CD4-positive, alpha-beta T cell treated with Interleukin-4 for 1 hour (primary cell): ENCODE measurements at places on chromosomes 2 and 18.
A peak's percentile ranks its signal among the peaks of the same experiment; 100 is the strongest.

DNA sequence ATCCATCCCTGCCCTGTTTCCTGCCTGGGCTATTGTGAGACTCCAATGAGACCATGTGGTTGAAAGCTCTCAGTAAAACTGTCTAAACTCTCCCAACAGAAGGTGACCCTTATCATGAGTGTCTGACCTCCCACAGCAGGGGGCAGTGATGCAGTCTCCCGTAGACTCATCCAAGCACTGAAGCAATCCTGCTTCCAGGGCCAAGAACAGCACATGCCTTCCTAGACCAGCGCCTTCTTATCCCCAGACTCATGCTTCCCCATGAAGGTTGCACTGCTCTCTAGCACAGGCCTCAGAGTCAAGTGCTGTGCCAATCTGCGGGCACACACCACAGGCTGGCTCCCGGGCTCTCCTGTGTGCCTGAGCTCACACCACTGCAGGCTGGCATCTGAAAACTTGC, 112.3 kb downstream of the TNS1 start:
- DNase-seq: no peak

DNA sequence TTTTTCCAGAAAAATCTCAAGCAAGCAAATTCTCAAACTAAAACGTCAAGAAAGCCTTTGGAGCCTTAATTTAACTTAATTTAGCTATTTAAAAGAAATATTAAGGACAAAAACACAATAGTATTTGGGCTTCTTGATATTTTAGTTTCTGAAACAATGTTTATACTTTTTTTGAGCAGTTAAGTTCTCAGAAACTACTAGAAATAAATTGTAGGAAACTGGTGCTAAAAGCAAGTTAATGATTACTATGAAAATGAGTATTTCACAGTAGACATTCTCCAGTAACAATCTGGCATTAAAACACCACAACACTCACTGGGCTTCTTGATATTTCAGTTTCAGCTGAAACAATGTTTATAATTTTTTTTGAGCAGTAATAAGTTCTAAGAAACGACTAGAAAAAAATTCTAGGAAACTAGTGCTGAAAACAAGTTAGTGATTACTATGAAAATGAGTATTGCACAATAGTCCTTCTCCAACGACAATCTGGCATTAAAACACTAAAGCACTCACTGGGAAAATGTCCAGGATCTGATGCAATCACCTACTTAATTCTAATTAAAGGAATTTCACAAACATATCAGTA, 45.1 kb downstream of the TRAK2 start:
- DNase-seq: no peak

GRCh38 chr2:121860758-121861227, 105.3 kb downstream of the TSN start:
- DNase-seq: no peak

DNA sequence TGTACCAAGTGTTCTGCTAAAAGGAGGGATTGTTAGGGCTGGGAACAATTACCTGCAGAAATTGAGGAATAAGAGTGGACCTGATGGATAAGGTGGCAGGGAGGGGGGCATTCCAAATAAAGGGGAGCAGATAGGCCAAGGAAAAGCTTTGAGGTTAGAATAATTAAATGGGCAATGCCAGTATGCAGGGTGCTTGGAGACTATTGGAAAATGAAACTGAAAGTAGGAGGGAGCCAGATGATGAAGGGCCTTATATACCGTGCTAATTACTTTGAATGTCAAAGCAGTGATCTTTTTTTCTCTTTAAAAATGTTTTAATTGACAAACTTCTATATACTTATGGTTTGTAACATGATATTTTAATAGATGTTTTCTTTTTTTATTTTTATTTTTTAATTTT, 42.9 kb downstream of the MMADHC start:
- peak; percentile 35 for DNase-seq

GRCh38 chr2:191571163-191571769, 106.7 kb upstream of the NABP1 start:
- peak; percentile 35 for DNase-seq

DNA sequence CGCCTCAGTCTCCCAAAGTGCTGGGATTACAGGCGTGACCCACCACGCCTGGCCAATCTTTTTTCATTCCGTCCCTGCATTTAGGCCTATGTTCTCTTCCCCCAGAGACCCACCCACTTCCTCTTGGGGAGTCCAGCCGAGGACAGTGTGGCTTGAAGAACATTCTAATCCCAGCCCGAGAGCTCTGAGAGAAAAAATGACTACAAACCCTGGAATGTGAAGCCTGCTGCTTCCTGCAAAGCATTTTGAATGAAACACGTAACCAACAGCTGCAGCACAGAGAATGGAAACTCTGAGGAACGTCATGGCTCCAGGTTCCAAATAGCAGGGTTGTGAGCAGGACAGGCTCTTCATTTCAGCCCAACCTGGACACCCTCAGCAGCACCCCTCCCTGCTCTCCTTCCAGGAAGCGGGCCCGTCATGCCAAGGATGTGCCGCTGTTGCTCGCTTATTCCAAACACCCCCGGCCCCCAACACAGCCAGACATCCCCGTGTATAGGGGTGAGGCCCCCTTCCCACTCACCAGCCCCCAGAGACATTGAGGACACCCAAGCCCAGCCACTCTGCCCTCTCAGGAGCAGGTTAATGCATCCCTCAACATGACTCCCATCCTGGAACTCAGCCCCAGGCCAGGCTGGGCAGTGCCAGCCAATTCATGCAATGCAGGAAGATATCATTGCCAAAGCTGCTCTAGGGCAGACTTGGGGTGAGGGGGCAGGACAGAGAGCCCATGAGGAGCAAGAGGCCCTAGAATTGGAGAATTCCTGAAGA, 139.8 kb downstream of the ZFP36L2 start:
- DNase-seq: no peak

- no peak for DNase-seq
Measured at GRCh38 chr2:42967959-42968674, 175.7 kb upstream of the HAAO start.

GRCh38 chr18:41818381-41819355, 136.4 kb upstream of the PIK3C3 start:
- no peak for DNase-seq

DNA sequence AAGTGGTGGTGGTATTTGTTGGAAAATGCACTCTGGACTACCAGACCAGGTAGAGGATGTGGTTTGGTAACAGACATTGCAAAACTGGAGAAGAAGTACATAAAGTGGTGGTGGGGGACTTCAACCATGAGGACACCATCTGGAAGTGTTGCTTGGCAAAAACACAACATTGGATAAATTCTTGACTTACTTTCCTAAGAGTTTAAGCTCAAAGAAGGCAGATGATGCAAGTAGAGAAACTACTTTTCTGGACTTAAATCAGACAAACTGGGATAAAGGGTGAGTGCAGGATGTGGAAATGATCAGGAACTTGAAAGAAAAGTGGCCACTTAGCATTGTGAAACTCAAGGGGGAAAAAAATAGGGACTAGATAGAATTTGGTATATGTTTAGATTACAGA, 487.4 kb downstream of the ZEB2 start:
- no peak for DNase-seq

DNA sequence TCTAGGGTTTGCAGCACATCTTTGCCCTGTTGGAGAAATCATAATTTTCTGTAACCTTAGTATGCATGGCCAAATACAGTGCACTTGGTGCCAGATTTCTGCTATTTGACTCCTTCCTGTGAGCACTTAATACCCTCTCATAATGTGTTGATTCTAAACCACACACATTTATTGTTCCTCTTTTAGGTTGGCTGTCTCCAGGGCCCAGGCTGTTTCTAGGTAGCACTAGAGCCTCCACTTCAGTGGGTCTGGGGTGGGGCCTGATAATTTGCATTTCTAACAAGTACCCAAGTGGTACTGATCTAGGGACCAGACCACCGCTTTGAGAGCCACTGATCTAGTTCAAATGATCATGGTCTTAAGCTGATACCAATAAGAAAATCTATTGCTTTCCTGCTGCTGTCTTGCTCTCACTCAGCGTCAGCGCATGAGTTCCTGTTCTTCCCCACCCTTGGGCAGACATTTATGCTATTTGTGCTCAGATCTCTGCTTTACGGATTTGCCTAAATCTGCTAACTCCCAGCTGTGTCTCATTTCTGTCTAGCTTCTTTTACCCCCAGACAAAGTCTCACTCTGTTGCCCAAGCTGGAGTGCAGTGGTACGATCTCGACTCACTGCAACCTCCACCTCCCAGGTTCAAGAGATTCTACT, 7.4 kb downstream of the PTRHD1 start:
- DNase-seq: peak; percentile 54

- no peak for DNase-seq
Measured at GRCh38 chr18:43952398-43952797, 675.1 kb upstream of the SYT4 start.

DNA sequence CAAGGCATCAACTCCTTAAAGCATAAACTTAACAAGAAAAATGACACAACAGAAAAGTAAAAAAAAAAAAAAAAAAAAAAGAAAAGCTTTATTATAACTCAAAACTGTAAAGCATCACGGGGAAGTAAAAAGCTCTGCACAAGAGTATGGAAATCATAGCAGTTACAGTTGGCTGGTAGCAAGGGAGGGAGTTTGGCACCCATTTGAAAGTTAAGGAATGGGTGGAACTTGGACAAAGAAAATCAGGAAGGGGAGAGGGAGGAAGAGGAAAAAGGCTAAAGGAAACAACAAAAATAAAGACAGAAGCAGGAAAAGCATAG, 8.6 kb downstream of the KLF7 start:
- no peak for DNase-seq

DNA sequence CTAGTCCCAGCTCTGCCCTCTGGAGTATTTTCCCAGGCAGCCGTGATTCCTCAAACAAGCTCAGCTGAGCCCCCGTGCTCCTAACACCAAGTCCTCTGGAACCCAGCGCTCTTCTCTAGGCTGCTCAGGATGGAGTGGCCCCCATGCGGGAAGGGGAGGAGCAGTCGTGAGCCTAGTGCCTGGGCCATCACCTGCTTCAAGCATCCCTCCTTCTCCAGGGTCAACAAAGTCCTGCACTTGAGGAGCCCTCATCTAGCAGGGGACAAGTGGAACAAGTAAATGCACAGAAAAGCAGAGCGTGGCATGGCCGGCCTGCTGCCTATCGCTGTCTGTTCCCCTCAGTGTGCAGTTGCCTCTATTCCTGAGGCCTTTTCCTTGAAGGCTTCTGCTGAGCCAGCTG, 168.6 kb downstream of the INHBB start:
- DNase-seq: no peak

DNA sequence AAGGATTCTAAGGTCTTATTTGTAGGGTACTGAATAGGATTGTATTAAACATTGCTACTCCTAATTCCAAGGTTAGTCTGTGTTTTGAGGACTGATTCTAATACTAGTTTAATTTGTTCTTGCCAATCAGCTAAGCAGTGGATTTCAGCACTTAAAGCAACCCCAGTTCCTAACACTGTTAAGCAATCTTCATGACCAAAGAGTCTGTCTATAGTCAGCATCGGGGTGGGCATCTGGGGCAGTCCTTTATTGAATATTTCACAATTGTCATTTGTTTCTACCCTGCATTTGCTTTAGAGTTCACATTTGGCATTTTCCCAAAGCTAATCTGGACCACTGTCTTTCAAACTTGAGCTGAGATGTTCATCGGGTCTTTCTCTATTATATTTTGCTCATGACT, 248.0 kb upstream of the TANK start:
- DNase-seq: no peak

DNA sequence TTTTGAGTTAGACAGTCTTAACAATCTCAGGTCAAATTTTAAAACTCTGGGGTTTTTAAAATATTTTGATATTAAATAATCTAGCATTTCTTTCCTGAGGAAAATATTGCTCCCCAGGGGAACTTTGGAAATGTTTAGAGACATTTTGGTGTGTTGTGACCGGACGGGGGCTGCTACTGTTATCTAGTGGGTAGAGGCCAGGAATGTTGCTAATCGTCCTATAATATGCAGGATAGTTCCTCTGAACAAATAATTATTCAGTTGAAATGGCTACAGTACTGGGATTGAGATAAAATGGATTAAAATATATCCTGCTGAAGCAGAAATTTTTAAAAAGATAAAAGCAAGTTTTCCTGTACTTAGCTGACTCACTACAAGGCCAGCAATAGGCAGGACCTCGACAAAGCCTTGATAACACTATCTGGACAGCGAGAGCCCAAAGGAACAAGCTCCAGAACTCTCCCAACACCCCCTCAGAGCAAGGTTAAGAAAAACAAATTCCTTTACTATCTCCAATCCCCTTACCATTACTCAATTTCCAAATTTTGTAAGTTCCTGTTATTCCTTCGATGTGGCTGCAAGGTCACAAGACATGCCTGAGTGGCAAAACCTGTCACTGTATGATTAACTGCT, 1407.4 kb downstream of the SUCLG1 start:
- no peak for DNase-seq

- no peak for DNase-seq
Measured at GRCh38 chr18:13363359-13363758, 144.8 kb downstream of the LDLRAD4 start.

GRCh38 chr2:182280118-182280517, 146.7 kb downstream of the PDE1A start:
- no peak for DNase-seq

- DNase-seq: no peak
Measured at GRCh38 chr2:46025676-46026075, 271.5 kb upstream of the EPAS1 start.

DNA sequence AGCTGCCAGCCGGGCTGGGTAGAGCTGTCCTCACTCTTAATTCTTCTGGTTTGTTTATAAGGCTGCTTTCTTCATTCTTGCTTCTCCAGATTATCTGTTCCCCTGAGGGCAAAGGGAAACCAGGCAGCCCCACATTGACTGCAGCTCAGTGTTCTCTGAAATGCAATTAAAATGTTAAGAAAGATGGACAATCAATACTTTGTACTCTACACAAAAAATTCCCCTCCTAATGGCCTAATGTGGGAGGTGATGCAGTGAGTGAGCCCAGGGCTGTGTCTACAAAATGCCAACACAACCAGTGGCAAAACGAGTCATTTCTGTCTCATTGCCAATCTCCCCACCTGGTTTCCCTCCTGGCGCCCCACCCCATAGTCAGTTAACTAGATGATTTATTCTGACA, 541.7 kb upstream of the RAB6C start:
- no peak for DNase-seq
